Subcutaneous adipose tissue (tissue), 4 donors: ENCODE measurements at places on chromosomes 13 and 19. TPM values are rescaled to one million over a fixed set of nuclear protein-coding genes. Genes with fewer than 3 reads are reported as not detected.

Gene BCAM
- total RNA-seq = 8.3 TPM

Gene SIGLEC9
- total RNA-seq = 5.5 TPM

Gene MAST1
- total RNA-seq = not detected

Gene LGI4
- total RNA-seq = 12.7 TPM

Gene WDR87
- total RNA-seq = not detected

Gene TTYH1
- total RNA-seq = not detected

Gene ZNF829
- total RNA-seq = 3.5 TPM
